Activated CD4-positive, alpha-beta T cell treated with anti-CD3 and anti-CD28 coated beads for 1 hour (primary cell): ENCODE measurements at places on chromosomes 12 and 14.

DNA sequence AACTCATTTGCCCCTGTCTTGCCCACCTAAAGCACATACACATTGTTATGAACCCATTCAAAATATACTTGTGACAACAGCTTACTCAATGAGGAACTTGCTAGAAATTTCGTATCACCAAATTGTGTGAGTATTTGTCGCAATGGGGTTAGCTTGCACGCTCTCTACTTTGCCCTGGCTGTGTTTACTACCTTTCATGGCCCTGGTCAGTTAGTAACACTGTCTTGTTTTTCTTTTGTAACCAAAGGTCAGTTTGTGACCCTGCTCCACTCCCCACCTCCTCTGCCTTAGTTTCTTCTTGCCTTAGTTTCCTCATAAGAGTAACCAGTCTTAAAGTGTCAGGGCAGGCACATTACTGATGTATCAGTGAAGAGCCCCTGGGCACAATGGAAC lies 205.8 kb upstream of the EEA1 start:
- DNase-seq, result no peak

DNA sequence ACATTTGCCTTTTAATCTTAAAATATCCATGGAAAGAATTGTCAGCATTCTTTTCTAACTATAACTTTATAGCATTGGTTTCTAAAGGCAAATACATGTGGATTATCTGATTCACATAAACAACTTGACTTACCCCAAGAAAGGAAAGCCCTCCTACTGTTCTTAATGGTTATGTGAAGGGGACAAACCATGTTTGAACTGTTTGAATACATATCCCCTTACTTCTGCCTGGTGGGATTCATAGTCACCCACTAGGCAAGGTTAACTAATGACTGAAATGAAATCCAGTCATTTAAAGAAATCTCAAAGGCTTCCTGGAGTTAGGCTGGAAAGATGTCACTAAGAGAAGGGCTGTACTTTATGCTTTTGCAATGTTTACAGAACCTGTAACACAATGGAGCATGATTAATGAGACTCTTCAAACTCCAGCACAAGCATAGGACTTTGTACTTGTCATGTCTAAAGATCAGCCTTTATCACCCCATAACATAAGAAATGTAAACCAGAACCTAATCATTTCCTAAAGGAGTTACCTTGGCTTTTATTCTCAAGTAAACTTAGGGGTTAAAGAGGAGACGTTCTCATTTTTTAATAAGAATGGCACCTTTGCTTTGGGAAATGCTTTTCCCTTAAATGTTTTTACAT lies 10.2 kb upstream of the FLRT2 start:
- no peak for DNase-seq

GRCh38 chr12:105754313-105754712 lies 384.4 kb downstream of the NUAK1 start:
- no peak for DNase-seq

GRCh38 chr12:109630815-109631214 lies 57.2 kb downstream of the MVK start:
- no peak for DNase-seq

DNA sequence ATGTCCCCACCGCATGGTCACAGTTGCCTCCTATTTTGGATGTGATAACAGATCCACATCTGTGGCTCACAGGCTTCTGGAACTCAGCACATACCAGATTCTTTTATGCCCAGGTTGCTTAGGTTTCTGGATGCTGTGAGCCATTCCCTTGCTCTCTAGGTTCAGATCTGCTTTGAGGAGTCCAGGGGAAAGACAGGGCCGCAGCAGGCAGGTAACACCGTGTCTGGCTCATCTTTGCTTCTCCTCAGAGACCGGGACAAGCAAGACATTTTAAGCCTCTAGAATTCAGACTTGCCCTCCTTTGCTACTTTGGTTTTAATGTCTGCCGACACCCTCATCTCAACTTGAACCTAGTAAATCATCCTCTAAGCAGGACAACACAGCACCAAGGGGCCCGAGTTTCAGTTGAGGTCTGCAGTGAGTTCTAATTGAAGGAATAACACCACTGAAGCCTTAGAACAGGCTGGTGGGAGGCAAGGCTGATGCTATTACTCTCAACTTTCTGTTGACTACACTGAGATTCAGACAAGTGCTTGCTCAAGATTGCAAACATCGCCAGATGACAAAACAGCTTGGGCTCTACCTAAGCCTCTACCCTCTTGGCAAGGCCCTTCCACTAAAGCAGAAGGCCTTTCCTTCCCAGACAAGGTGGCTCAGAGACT lies 55.3 kb downstream of the MDM2 start:
- no peak for DNase-seq

DNA sequence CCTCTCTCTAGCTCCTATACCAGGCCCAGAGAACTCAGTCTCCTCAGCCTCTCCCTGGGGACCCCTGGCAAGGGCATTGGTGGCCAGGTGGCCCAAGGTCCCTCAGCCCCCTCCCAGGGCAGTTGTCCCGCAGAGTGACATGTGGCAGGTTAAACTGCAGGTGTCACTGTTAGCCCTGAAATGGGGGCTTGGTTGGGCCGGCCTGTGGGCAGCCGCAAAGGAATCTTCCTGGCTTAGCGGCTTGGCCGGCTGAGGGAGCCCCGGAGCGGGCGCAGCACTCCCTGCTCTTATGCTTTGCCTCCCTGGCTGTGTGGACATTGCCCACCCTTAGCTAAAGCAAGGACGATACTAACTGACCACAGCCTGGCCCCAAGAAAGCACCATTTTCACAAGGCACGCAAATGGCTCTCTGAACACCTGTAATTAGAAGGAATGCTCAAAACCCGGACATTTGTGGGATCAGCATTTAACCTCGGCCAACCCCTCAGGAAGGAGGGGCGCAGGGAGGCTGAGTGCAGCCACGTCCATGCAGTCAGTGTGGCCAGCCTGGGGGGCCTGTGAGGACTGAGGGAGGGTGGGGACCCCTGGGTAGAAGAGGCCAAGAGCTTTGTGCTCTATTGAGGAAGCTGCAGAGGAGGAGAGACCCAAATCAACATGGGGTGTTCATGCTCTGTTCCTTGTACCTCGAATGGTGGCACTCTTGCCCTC lies 82.2 kb downstream of the PAPOLA start:
- no peak for DNase-seq

GRCh38 chr14:104149617-104150135 lies 11.3 kb downstream of the KIF26A start:
- DNase-seq, result no peak

DNA sequence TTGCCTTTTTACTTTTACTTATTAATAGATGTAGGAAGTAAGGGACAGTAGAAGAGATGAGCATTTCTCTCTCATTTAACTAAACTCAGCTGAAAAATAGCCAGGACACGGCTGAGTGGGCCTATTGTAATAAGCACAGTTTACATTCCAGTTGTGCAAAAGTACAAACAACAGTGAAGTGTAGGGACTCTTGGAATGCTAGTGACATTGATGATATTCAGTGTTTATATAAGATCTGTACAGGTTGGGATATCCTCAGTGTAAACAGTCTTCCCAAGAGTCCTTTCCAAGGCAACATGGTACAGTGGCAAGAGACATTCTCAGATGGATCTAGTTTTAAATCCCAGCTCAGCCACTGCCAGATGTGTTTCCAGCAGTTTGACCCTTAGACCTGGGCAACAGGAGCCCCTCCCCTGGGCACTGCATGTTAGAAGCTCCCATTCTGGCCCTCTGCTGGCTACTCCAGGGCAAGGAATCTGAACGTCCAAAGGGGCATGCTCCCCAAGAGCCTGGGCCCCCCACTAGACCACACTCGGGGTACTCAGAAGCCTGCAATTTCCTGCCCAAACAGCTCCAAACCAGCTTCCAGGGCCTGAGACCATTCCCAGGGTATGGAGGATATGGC lies 55.3 kb downstream of the STAB2 start:
- DNase-seq, result no peak

- DNase-seq, result peak; percentile 34
These were observed 437 bp downstream of the ERO1A start for GRCh38 chr14:52694761-52695480.

DNA sequence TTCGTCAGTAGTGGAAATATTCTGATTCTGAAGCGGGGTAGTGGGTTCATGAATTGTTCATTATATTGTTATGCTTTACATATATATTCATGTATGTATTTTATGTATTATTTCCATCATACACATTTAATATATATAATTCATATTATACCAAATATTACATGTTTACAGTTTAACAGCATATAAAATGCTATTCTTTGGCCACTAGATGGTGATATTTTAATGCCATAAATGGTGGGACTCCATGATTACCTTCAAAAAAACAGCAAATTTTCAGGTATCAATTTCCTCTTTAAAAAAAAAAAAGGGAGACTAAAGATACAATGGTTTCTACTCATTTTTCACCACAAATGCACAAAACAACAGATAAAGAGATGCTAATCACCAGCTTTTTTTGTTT lies 41.0 kb downstream of the BDKRB1 start:
- DNase-seq, result no peak

- no peak for DNase-seq
These were observed 437.0 kb downstream of the FUT8 start for GRCh38 chr14:65849558-65849957.

DNA sequence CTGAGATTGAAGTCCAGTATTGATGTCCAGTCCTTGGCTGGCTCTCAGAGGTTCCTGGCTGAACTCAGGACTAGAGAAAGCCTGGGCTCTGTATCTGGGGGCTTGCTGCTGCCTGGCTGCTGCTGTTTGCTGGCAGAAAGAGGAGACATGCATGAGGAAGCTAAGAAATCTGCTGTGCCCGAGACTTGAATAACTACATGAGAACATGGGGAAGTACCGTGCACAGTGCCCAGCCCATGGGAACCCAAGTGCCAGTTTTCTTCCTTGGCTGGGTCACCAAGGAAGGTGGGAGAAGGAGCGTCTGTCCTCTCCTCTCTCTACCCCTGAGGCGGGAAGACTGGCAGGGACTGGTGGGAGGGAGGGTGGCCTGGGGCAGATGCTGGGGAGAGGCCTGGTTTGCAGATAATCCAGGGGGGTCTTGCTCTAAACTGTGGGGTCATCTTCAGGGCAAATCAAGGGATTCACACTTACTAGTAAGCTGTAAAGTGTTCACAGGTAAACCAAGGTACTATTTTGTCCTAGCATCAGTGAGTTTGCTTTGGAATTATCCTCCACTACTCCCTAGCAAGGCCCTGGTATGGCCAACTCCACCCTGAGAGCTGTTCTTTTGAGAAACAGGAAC lies 13.8 kb upstream of the ZFP36L1 start:
- no peak for DNase-seq

DNA sequence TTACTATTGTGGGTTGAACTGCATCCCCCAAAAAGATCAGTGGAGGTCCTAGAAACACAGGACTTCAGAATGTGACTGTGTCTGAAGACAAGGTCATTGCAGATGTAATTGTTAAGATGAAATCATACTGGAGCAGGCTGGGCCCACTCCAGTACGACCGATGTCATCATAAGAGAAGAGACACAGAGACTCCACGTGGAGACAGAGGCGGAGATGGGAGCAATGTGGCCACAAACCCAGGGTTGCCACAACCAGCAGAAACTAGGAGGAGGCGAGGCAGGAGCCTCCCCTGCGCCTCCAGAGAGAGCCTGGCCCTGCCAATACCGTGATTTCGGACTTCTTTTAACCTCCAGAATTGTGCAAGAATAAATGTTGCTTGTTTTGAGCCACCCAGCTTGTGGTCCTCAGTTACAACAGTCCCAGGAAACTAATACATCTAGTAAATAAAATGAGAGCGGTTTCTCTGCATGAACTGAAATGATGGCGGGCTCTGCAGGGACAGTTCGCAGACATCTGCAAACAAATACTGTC lies 25.7 kb upstream of the FZD10 start:
- DNase-seq, result no peak

- DNase-seq, result no peak
These were observed 41.9 kb upstream of the NFKBIA start for GRCh38 chr14:35446450-35446849.

DNA sequence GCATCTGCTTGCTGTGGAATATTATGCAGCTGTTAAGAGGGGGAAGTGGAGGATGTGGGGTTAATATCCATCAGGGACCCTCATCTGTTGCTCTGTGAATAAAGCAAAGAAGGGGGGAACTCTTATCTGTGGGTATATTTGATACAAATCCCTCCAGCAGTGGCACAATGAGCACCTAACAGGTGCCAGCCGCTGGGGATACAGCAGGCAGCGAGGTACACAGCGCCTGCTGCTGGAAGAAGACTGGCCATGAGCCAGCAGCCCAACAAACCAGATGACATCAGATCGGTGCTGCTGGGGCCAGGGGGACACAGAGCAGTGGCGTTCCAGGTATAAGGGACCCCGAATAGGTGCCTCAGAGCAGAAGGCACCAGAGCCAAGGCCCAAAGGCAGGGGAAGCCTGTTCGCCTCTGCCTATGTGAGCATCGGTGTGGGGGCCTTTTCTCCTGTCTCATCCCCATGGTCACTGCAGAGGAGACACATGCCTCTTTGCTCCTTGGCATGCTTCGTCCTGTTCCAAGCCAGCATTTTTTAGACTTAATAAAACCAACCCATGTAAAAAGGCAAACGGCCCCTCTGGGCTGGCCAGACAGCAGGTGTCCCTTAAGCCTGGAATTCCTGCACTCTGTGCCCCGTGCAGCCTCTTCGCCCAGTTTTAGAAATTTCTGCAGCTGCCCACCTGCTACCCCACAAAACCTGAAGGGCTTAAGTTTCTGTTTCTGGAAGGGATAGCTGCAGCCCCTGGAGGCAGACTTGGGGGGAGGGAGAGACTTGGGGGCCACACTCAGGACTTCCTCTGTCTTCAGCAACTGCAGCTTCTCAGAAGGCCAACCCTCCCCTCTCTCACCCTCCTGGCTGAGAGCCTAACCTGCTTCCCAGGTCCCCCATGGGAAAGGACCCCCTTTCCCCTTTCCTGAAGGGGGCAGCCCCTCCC lies 1.6 kb upstream of the CKB start:
- DNase-seq, result no peak

DNA sequence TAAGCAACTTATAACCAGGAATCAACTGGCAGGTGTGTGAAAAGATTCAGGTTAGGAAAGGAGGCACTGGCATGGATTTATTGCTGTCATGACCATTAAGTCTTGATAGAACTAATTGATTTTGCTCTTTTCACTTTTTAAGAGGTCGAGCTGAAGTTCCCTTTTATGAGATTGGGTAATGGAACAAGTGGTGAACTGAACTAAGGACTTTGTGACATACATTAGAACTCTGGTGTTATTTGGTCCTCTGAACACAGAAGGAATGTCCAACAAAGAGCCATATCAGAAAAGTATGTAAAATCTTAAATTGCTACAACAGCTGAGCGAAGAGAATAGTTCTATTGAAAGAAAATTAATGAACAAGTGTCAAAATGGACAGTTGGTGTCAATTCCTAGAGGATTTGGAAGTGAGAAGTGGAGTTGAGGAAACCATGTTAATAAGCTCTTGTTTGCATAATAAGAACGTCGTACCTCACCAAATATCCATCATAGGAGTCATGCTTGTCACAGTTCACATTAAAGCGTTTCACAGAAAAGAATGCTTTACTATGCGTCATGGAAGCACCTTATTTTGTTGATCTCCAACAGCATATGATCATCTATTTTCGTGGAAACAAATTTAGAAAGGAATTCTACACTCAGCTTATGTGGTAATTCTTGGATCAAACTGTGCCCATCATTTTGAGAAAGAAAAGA lies 8.4 kb upstream of the MYF6 start:
- DNase-seq, result no peak

GRCh38 chr14:47302121-47302520 lies 373.3 kb downstream of the MDGA2 start:
- DNase-seq, result no peak

GRCh38 chr12:20627001-20627588 lies 68.0 kb upstream of the SLCO1C1 start:
- DNase-seq, result no peak
